Adrenal gland (tissue), 19 donors: ENCODE measurements at places on chromosomes 12 and 14. TPM values are rescaled to one million over a fixed set of nuclear protein-coding genes. Genes with fewer than 3 reads are reported as not detected.

DNA sequence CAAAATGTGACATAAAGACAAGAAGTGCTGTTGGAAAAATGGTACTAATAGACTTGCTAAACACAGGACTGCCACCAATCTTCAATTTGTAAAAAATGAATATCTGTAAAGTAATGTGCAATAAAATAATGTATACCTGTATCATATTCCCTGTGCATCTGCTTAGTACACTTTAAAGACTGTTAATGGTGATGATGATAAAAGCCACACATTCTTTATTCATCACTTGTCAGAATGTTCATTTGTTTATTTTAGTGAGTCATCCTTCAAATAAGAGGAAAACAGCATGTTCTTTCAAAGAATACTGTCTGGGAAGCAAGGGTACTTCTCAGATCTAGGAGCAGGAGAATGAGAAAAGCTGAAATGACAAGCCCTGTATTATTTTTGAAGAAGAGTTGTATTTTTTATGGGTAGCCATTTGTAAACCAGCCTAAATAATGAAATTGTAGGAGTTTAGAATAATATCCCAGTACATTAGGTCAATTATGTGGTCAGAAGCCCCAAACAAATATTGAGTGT lies 78.3 kb upstream of the PSMA6 start:
- no peak overlapping the region for H3K27ac ChIP-seq
- H3K27me3 ChIP-seq, result no peaks in the 10 kb centered on the region

GRCh38 chr12:56358836-56359532 lies 923 bp downstream of the STAT2 start:
- peaks cover 14% of the 10 kb centered on the region for H3K4me1 ChIP-seq
- H3K27me3 ChIP-seq, result no peaks in the 10 kb centered on the region
- no peak overlapping the region for H3K4me3 ChIP-seq
- H3K36me3 ChIP-seq, result no peaks in the 10 kb centered on the region
- DNase-seq, result peak; percentile 45
- H3K27ac ChIP-seq, result peak overlapping the region; percentile 17

- H3K27ac ChIP-seq, result no peak overlapping the region
- no peaks in the 10 kb centered on the region for H3K27me3 ChIP-seq
- no peaks in the 10 kb centered on the region for H3K36me3 ChIP-seq
- no peaks in the 10 kb centered on the region for H3K4me1 ChIP-seq
- no peak for DNase-seq
These were observed 30.5 kb downstream of the DPF3 start for GRCh38 chr14:72863216-72864006.

DNA sequence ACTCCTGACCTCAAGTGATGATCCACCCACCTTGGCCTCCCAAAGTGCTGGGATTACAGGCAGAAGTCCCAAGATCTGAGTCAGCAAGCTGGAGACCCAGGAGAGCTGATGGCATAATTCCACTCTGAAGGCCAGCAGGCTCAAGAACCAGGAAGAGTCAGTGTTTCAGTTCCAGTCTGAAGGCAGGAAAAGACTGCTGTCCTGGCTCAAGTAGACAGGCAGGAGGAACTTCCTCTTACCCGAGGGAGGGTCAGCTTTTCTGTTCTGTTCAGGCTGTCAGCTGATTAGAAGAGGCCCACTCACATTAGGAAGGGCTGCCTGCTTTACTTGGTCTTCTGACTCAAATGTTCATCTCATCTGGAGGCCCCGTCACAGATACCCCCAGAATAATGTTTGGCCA lies 206.0 kb upstream of the MYL2 start:
- H3K27ac ChIP-seq, result no peak overlapping the region
- no peaks in the 10 kb centered on the region for H3K4me1 ChIP-seq
- H3K27me3 ChIP-seq, result no peaks in the 10 kb centered on the region
- no peak for DNase-seq
- H3K36me3 ChIP-seq, result no peaks in the 10 kb centered on the region
- no peak overlapping the region for H3K4me3 ChIP-seq

DNA sequence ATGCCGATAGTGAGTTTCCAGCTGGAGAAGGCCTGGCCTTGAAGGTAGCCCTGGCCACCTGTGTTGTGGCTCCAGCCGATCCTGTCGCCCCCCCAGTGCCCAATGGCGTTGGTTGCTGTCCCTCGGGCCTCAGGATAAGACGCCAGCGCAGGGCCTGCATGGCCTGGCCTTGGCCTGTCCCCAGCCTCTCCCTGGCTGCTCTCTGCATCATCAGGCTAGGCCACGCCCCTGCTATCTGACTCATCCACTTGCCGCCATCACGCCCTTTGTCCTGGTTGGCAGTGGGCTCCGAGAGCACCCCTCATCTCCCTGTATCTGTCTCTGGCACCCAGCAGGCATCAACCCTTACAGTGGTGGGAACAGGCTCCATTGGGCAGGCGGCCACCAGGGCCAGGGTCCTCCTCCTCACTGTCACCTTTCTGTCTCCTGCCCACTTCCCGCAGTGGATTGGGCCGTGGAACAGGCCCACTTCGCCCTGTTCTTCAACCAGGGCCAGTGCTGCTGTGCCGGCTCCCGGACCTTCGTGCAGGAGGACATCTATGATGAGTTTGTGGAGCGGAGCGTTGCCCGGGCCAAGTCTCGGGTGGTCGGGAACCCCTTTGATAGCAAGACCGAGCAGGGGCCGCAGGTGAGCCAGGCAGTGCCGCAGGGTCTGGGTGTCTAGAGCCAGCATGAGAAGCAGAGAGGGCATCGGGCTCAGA lies 25.6 kb downstream of the ALDH2 start:
- no peak overlapping the region for H3K4me3 ChIP-seq
- H3K36me3 ChIP-seq, result no peaks in the 10 kb centered on the region
- peaks cover 29% of the 10 kb centered on the region for H3K4me1 ChIP-seq
- H3K27me3 ChIP-seq, result no peaks in the 10 kb centered on the region

DNA sequence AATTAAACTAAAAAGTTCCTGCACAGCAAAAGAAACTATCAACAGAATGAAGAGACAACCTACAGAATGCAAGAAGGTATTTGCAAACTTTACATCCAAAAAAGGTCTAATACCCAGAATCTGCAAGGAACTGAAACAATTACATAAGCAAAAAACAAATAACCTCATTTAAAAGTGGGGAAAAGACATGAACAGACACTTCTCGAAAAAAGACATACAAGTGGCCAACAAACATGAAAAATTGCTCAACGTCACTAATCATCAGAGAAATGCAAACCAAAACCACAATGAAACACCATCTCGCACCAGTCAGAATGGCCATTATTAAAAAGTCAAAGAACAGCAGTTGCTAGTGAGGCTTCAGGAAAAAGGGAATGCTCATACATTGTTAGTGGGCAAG lies 15.2 kb downstream of the PDE6H start:
- H3K27ac ChIP-seq, result no peak overlapping the region
- H3K27me3 ChIP-seq, result no peaks in the 10 kb centered on the region
- no peaks in the 10 kb centered on the region for H3K4me1 ChIP-seq
- DNase-seq, result no peak
- H3K4me3 ChIP-seq, result no peak overlapping the region
- H3K36me3 ChIP-seq, result no peaks in the 10 kb centered on the region

- H3K27ac ChIP-seq, result no peak overlapping the region
- H3K27me3 ChIP-seq, result no peaks in the 10 kb centered on the region
- no peaks in the 10 kb centered on the region for H3K4me1 ChIP-seq
- peak; percentile 48 for DNase-seq
These were observed 23.5 kb downstream of the FGF23 start for GRCh38 chr12:4356041-4356327.

- H3K36me3 ChIP-seq, result no peaks in the 10 kb centered on the region
- peaks cover 4% of the 10 kb centered on the region for H3K27me3 ChIP-seq
- H3K27ac ChIP-seq, result no peak overlapping the region
- no peak for DNase-seq
These were observed 202.2 kb downstream of the EXOC5 start for GRCh38 chr14:57066463-57066862.

GRCh38 chr12:130973109-130973508 lies 19.4 kb downstream of the ADGRD1 start:
- no peak overlapping the region for H3K27ac ChIP-seq
- no peak for DNase-seq
- H3K4me3 ChIP-seq, result no peak overlapping the region
- H3K4me1 ChIP-seq, result no peaks in the 10 kb centered on the region
- no peaks in the 10 kb centered on the region for H3K36me3 ChIP-seq

DNA sequence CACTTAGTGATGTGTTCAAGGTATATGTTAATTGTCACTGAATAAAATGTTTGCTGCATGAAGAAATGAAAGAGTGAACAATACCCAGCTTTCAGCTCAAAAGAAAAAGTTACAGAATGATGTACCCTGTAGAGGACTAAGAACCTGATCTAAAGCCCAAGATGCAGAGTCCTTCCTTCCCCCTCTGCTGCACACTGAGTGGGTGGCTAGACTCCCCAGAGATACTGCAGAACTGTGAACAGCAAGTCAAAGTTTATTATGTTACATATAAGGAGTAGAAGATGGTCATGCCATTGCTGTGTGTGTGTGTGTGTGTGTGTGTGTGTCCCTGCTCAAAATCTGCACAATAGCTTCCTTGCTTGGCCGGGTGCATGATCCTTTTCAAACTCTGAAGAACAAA lies 83.9 kb downstream of the RPAP3 start:
- no peak overlapping the region for H3K27ac ChIP-seq
- no peaks in the 10 kb centered on the region for H3K4me1 ChIP-seq
- H3K27me3 ChIP-seq, result no peaks in the 10 kb centered on the region
- no peak for DNase-seq

The SSPN gene
- 25.6 TPM for total RNA-seq

The TXNDC16 gene
- 5.8 TPM for total RNA-seq

The AMN1 gene
- total RNA-seq, result 36.7 TPM
